ENCODE measurements at places on chromosomes 7 and 10.

DNA sequence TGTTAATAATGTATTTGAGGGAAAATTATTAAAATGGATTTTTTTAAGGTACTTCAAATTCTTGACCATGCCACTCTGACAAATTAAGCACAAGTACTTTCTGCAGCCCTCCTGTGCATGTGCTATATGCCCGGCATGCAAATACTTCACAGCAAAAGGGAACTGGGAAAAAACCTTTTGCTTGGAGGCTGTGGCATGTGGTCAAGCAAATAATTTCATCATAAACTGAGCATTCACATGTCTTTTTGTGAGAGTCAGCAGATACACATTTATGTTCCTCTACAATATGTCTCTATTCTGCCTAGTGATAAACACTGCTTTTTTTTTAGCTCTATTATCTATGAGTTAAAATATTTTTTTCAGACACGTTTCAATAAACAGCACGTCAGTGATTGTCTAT is 53.7 kb upstream of the SEMA3A start:
- DNase-seq: no peak

- DNase-seq: no peak
Measured at GRCh38 chr10:70069346-70069745, 16.7 kb downstream of the MACROH2A2 start.

GRCh38 chr7:714251-714671 is 12.2 kb upstream of the DNAAF5 start:
- DNase-seq: no peak

GRCh38 chr7:148620749-148621359 is 30.3 kb downstream of the C7orf33 start:
- DNase-seq: no peak

GRCh38 chr10:49407151-49407550 is 11.3 kb upstream of the DRGX start:
- DNase-seq: no peak

All from esophagus squamous epithelium (tissue), 5 donors.